Activated naive CD4-positive, alpha-beta T cell treated with anti-CD3 and anti-CD28 coated beads, Interleukin-2, amount 50 U/mL, for 72 hours (primary cell): ENCODE measurements at places on chromosomes 7 and 10.

- DNase-seq = no peak
Measured at GRCh38 chr7:45138433-45139267, 18.9 kb upstream of the RAMP3 start.

GRCh38 chr7:85682833-85683620, 496.2 kb upstream of the SEMA3D start:
- no peak for DNase-seq

DNA sequence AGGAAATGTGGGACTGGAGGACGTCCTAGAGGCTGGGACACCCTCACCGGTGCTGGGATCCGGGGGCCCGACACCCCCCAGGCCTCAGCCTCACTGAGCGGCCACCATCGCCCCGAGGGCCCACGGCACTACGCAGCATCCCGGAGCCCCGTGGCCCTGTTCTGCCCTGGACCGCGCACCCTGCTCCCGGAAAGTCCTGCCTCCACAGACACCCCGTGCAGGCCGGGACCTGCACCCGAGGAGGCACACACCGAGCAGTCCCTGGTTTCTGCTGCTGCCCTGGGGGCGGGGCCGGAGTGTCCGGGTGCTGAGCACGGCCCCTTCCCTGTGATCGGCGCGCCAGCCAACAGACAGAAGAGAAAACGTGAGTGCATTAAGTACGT, 18.1 kb upstream of the KNDC1 start:
- peak; percentile 49 for DNase-seq

GRCh38 chr10:24209432-24209771, 464 bp downstream of the KIAA1217 start:
- peak; percentile 62 for DNase-seq

DNA sequence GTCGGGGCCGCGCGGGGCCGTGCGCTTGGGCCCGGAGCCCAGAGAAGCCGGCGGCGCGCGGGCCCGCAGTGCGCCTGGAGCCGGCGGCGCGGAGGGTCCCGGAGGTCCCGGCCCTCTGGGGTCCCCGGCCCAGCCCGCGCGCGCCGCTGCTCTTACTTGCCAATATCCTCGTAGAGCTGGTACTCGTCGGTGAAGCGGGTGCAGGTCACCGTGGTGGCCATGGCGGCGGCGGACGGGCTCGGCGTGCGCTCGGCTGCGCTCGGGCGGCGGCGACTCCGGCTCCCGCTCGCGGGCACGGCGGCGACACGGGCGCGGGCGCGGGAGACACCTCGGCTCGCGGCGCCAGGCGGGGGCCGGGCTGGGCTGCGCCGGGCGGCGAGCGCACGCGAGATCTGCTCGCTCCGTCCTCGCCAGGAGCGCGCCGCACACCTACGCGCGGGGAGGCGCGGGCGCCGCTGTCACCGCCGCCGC, at the start of gene CAMK2B:
Gene CAMK2B (minus strand): TSS at position 394 of the 471 bp plus-strand sequence. CDS start 173 bp downstream, at position 221.
- peak; percentile 44 for DNase-seq

DNA sequence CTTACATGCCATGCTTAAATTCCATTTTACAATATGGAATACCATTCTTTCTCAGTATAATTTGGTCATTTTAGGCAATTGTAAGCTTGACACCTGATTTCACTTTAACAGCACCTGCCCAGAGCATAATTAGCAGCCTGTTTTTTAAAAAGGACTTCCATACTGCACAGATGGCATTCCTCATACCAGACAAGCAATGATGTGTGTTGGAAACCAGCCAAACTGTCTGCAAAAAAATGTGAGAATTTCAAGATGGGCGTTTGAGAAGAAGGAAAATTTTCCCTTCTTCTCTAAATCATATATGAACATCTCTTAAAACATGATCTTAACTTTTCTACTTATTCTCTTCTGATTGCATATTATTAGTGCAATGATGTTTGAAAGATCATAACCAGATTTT, 40.4 kb upstream of the AGMO start:
- no peak for DNase-seq

DNA sequence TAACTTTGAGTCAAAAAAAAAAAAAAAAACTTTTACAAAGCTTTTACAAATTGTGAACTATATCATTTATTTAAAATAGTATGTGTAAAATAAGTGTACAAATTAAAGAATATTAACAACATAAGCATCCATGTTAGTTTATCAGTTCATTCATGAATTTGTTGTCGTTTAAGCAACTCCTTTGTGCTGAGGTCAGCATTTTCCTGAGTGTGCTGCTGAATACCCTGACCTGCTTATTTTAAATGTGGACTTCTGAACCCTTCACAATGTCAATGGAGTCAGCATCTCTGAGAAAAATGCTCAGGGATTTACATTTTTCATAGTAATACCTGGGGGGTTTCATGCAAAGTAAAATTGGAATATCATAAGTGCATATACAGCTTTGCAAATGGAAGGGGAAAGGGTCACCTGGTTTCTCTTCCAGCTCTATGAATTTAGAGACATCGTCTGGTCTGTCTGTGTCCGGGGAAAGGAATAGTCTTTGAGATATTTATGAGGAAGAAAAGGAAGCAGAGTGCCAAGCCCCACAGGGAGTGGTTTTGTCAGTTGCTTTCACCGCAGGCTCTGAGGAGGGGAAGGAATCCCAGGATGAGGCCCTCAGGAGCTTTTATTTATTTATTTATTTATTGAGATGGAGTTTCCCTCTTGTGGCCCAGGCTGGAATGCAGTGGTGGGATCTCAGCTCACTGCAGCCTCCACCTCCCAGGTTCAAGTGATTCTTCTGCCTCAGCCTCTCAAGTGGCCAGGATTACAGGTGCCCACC, 125.5 kb upstream of the SVIL start:
- DNase-seq = no peak

GRCh38 chr7:158395780-158396278, 191.8 kb downstream of the PTPRN2 start:
- no peak for DNase-seq

DNA sequence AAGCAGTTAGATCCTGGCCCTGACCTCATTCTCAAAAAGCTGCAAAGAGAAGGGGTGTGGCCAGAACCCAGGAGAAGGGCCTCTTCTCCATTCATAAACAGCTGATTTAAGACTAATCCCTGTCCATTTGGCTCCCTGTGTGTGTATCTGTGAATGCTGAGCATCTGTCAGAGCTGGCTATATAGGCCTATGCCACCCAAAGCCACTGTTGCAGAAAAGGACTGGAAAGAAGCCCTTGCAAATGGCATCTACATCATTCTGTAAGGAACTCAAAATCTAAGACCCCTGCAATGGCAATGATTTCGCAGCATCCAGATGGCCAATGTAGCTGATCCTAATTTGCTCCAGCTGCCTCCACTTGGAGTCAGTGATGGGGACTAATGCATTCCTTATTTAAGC, 384.5 kb downstream of the KCNMA1 start:
- DNase-seq = no peak

GRCh38 chr10:118471863-118472262, 123.6 kb downstream of the PRLHR start:
- DNase-seq = no peak

DNA sequence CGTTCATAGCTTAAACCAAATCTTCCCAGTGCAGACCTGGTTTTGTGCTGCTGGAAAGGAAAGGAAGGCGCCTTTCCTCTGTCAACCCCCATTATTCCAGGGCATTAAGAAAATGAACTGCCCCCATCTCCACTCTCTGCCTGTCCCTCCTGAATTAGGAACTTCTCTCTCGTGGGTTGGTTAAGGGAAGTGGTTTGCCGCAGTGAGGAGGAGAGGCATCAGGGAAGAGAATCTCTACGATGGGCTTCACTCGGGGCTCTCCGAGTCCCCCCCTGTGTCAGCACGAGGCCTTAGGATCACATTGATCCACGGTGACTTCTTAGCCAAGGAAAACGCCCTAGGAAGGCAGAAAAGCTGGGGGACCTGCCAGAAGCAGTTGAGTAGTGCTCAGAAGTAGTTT, 53.9 kb upstream of the LYZL2 start:
- DNase-seq = no peak

GRCh38 chr7:98238976-98239375, 13.1 kb downstream of the TECPR1 start:
- no peak for DNase-seq

DNA sequence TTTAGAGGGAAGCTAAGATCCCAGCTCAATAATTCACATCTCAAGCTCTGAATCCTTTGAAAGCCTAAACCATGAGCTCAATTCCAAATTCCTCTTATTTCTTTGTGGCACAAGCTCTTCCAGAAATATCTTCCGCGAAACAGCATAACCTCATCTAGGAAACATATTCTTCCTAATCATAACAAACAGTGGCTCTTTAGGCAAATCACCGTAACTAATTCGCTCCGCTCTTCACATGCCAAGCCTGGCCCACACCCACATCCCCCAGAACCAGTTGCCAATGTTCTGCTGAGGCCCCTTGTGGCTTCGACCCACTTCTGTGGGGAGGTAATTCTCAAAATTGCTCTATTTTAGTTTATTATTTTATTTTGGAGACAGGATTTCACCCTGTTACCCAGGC, 19.2 kb downstream of the GAD2 start:
- DNase-seq = no peak

GRCh38 chr10:87505366-87506111, 846 bp downstream of the MINPP1 start:
- DNase-seq = peak; percentile 50

GRCh38 chr10:11881477-11882417, 58.6 kb downstream of the PROSER2 start:
- no peak for DNase-seq

- no peak for DNase-seq
Measured at GRCh38 chr10:625333-625696, 64.2 kb downstream of the DIP2C start.

DNA sequence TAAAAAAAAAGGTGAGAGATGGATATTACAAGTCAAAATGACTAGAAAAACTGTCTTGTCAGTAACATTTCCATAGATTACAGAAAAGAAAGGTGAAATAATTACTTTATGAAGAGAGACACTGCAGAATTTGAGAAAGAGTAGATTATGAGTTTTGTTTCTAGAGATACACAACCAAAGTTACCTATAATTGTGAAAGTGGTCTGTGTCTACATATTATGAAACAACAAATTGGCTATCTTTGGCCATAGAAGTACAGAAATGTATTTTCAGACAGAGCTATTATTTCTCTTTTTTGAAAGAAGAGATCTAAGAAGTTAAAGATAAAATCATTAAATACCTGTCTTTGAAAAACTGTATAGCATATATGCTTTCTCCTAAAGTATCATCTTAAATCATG, 30.1 kb downstream of the KCND2 start:
- DNase-seq = no peak

DNA sequence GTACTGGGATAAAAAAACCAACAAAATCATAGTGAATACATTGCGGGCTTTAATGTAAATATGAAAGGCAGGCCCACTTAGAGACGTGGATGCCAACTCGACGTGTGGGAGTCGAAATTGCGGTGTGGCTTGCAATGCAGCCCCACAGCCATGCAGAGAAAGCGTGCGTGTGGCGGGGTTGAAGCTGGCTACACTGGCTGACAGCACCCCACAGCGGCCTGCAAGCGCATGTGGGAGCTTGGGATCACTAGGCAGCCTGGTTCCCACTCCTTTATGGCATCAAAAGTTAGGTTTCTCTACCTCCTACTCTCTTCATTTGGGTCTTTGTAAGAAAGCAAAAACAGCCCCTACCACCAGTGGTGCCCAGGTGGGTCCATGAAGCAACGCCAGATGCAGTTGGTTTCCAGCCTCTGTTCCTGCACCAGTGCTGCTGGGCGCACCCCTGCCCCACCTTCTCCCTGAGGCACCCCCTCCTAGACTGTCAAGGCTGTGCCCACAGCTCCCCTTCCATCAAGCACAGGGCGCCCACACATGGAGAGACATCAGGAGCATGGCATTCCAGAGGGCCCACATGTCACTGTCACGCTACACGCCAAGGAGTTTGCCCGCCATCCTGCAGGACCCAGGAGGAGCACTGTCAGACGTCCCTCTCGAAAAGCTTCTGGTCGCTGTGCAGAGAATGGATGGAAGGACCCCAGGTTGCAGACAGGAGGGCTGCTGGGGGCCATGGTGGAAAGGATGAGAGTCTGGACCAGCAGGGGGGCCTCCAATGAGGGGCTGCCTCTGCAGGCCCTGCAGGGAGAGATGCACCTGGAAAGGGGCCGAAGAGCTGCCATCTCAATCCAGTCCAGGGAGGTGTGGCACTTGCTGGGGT, 142.9 kb downstream of the PAXIP1 start:
- DNase-seq = no peak

- no peak for DNase-seq
Measured at GRCh38 chr7:132977234-132977633, 104.7 kb downstream of the CHCHD3 start.

GRCh38 chr10:45418849-45419675, 45.0 kb downstream of the ALOX5 start:
- DNase-seq = peak; percentile 51

DNA sequence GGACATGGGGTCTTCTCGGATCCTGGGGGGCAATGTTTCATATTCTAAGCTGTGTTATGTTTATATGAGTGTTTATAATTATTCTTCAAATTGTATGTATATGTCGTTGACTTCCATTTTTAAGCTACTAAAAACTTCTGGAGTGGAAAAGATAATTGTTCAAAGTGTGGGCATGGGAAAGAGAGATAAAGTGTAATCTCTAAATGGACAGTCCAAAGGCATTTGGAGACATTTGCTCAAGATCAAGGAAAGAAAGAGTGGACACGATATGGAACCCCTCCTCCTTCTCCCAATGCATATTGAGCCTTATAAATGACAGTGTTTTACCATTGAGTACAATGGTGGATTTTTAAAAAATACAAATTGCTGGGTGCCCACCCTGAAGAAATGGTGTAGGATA, 81.1 kb downstream of the SDHAF3 start:
- DNase-seq = no peak

DNA sequence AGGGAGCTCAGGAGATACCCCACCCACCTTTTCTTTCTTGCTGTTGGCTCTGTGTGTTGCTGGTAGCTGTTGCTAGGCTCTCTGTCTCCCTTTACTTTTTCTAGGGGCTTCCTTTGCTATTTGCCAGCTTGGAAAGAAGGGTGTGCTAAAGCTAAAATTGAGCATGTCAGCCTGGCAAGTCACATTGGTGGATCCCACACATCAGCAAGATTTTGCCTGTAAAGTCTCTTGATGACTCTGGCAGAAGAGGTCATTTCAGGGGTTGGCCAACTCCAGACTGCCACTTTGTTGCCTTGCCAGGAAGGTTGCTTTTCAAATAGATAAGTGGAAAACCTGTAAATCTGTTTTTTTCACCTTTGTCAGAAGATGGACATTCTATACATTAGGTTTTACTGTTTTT, 9.9 kb downstream of the CCNY start:
- DNase-seq = no peak

GRCh38 chr10:124322191-124322980, 96.3 kb downstream of the OAT start:
- no peak for DNase-seq
